ENCODE measurements at places on chromosomes 5 and 9.
A peak's percentile ranks its signal among the peaks of the same experiment; 100 is the strongest.

- no peak for DNase-seq
Observed at GRCh38 chr5:130166839-130167490, 262.7 kb downstream of the CHSY3 start.

GRCh38 chr5:81606150-81606549 lies 144.7 kb downstream of the SSBP2 start:
- DNase-seq = no peak

- DNase-seq = peak; percentile 51
Observed at GRCh38 chr9:123322273-123323195, 33.5 kb upstream of the CRB2 start.

DNA sequence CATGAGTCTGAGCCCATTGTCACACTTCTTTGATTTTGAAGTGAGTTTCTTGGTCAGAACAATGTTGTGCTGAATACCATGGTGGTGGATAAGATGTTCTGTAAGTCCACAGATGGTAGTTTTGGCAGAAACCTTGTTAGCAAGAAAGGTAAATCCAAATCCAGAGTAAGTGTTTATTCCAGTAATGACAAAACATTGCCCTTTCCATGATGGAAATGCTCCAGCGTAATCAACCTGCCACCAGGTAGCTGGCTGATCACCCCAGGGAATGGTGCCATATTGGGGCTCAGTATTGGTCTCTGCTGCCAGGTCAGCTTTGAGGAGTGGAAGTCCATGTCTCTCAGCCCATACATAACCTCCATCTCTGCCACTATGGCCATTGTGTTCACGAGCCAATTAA lies 54.7 kb upstream of the DAPK1 start:
- DNase-seq = no peak

DNA sequence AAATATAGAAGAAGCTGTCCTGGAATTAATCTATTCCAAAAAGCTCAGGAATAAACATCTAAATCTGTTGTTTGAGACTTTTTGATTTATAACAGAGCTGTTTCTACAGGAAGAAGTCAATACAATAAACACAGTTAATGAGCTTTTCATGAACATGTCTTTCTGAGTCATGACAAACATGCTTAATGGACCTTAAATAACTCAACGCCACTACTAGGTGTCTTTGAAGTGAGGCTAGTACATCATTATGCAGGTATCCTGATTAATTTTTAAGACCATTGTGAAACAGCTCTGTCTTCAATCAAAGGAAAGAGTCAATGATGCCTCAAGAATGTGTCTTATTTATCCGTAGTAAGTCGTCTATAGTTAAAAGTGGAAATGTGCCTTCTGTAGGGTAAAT lies 131.6 kb downstream of the GABRB2 start:
- DNase-seq = no peak

DNA sequence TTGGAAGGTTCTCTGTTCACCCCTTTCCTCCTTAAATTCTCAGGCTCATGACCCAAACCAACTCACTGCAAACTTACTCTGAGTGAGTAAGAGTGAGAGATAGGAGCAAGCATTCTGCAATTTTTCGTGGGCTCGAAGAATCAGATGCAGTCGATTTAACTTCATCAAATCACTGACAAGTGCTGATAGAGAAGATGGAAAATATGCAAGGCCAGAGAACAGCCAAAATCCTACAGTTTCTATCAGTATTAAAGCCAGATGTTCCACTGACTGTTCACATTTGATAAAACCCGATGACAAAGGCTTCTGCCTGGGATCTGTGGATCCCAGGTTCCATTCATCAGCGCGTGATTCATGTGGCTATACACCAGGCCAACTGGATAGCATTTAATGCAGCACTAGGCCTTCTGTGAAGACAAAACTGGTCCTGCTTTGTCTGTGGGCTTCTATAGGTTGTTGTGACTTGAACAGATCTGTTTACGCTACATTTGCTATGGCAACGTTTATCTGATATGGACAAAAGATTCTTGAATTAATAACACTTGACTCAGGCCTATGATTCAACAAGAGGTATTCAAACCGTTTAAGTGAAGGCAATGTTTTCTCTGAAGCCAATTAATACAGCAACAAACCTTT lies 251.2 kb downstream of the NFIB start:
- no peak for DNase-seq

GRCh38 chr5:98635656-98636055 lies 137.8 kb upstream of the RGMB start:
- no peak for DNase-seq

DNA sequence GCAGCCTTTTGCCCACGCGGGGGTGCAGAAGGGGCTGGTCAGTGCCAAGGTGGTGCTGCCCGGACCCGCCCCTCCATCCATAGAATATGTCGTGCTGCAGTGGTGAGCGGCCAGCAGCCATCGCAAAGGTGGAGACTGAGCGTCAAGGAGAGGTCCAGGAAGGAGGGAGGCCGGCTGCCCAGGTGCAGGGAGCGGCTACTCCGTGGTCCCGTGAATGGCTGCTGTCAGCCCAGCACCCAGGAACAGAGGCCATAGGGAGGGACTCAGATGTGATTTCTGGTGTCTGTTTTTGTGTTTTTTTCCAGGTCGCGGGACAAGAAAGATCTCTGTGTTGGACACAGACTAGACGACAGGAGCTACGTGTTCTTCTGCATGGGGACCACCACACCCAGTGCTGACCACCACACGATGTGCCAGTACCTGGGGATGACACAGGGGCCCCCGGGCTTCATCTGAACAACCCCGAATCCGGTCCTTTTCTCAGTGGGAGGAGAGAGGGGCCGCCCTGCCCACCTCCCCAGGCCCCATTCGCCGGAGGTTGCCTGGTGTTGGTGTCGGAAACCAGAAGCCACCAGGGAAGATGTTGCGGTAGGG lies 29.0 kb downstream of the PAEP start:
- DNase-seq = no peak

DNA sequence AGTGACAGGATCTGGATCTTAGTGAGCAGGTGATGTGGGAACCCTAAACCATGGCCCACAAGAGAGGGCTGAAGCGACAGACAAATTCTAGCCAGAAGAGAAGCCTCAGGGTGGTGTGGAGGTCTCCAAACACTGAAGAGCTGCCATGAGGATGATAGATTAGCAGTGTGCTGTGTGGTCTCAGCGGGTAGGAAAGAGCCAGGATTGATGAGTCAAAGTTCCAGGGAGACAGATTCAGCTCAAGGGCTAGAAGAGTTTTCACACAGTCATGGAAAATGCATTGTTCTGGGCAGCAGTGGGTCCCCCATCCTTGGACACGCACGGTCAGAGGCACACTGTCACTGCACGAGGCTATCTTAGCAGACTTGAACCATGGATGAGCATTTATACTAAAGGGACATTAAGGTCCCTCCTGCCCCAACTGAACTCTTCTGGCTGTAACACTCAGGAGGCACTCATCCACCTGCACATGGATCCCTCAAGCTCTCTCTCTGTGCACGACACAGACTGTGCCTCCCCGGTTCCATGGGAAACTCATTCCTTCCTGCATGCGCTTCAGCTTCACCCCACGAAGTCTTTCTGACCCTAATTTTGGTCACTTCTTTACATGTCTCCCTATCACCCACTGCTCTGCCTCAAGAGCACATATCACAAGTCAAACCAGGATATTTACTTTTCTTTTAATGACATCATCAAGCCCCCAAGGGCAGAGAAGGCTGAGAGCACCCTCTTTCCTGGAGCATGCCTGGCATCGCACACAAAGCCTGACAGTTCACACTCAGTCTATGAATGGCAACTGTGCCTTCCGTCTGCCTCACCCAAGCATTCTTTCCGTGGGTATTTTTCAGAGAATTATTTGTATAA lies 84.8 kb downstream of the TLE1 start:
- no peak for DNase-seq

- DNase-seq = no peak
Observed at GRCh38 chr5:96257904-96258303, 175.1 kb downstream of the PCSK1 start.

GRCh38 chr5:157270771-157271170 lies 4.8 kb downstream of the CYFIP2 start:
- no peak for DNase-seq

- no peak for DNase-seq
Observed at GRCh38 chr9:95171001-95171400, 146.5 kb downstream of the FANCC start.

DNA sequence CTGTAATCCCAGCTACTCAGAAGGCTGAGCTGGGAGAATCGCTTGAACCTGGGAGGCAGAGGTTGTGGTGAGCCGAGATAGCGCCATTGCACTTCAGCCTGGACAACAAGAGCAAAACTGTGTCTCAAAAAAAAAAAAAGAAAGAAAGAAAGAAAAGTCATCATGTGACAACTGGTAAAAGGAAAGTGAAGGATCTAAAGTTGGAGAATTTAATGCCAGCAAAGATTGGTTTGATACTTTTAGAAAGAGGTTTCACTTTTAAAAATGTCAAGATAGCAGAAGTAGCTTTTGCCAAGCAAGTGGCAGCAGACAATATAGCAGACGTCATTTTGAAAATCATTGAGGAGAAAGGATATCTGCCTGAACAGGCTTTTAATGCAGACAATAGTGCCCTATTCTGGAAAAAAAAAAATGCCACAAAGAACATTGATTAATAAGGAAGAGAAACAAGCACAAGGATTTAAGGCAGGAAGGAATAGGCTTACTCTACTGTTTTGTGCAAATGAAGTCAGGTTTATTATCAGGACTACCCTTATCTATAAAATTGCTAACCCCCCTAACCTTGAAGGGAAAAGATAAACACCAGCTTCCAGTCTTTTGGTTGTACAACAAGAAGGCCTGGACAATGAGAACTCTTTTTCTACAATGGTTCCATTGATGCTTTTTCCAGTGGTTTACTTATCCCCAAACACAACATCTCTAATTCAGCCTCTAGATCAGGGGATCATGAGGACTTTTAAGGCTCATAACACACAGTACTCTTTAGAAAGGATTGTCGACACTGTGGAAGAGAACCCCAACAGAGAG lies 12.0 kb downstream of the PKD2L2 start:
- no peak for DNase-seq

- DNase-seq = no peak
Observed at GRCh38 chr5:154995679-154996078, 17.9 kb upstream of the KIF4B start.

DNA sequence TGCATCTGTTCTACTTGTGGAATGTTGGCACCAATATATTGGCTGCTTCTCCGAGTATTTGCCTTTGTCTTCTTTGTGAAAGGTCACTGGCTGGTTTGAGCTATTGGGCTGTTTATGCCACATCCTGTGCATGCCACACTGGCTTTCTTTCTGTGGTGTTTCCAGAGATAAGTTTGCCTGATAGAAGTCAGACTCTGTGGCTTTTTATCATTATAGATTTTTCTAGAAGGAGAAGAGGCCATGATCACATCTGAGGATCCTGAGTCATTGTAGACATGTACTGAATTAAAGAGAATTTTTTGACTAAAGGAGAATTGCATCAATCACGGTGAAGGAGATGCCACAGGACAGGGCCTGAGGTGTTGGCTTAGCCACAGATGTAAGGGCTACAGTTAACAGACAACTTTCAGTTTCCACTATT lies 26.5 kb upstream of the CDKN2B start:
- DNase-seq = no peak

DNA sequence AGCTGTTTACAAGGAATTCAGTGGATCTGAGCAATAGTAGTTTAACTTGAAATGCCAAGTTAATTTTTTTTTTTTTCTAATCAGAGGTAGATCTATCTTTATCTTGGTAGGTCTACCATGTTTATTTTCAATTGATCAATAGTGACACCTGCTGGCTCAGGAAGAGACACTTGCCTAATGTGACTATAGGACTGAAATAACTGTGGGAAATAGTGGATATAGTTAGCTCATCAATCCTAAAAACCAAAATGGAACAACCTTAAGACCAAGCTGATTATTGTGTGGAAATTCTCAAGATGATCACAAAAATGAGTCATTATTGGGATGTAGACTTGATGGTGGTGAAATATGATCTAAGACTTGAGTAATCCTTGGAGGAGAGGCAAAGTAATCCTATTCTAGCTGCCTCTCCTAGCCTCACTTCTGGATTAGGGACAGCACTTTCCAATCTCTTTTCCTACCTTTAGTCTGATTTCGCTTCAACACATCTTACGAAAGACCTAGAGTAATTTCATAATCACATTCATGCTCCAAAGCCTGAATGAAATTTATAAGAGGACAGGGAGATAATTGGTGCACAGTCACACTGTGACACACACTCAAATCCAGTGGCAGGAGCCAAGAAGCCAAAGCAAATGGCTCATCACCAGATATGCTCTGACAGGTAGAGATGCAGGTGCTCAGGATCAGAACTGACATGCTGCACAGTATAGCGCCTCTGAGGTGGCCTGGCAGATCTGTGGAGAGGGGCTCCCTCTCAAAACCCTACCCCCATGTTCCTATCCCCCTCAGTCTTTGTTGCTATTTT lies 156.3 kb downstream of the HMHB1 start:
- peak; percentile 12 for DNase-seq

DNA sequence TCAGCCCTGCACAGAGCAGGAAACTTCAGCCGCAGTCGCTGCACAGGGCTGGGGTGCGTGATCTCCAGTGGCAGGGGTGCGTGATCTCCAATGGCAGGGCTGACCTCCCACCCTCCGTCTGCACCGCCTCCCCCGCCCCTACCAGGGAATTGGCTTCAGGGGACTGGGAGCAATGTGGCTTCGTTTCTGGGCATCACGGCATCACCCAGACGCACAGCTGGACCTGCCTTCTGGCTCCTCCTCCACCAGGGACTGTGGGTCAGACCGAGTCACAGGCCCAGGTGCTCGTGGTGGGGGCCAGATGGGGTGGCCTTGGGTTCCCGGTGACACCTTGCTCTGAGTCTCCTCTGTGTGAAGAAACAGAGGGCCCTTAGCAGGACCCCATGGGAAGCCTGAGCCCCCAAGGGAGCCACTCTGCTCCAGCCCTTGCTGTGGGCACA lies 51.1 kb downstream of the AHRR start:
- DNase-seq = no peak

DNA sequence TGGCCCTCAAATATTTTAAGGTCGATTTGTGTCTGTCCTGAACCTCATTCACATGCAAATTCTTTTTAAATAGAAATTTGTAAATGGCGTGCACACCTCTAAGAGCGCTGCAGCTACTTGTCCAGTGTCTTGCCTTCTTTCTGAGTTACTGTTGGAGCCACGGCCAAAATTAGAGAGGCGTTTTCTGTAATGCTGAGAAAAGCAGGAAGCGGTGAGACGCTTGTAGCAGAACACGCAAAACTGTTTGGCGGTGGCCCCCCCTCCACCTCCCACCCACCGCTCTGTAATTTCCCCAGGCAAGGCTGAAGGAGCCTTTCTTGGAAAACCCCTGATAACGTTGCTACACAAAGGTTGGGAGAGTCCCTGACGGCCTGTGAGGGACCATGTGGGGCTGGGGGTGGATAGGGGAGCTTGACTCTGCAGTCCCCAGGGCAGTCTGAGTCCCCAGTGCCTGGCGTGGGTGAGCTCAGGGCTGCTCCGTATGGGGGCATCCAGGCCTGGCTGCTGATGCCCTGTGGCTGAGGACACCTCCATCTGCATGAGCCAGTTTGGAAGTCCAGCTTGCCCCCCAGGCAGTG lies 96.5 kb downstream of the GADD45G start:
- DNase-seq = peak; percentile 65

GRCh38 chr5:90410178-90410762 lies 714 bp upstream of the CETN3 start:
- DNase-seq = peak; percentile 1
